NCI-H1930 (cell line): ENCODE measurements at places on chromosomes 3 and 15.

GRCh38 chr15:78050441-78050809 lies 27.1 kb downstream of the TBC1D2B start:
- no peak for DNase-seq

DNA sequence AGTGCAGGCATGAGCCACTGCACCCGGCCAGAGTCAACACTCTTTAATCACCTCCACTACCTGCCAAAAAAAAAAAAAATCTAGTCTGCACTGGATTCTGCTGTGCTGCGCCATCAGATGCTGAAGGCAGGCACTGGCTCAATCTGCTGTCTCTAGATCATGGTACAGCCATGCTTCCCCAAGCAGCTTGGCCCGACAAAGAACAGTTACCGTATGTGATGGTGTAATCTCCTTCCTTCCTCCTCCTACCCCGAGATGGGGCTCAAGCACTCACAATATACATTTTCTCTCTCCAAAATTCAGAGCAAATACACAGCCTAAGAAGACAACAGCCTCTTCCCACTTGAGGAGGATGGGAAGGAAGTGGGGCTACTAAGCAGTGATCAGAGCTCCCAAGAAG lies 45.1 kb downstream of the DAPK2 start:
- DNase-seq: no peak

GRCh38 chr3:24472358-24472757 lies 22.3 kb downstream of the THRB start:
- no peak for DNase-seq

- no peak for DNase-seq
These were observed 223.4 kb upstream of the CGNL1 start for GRCh38 chr15:57152666-57153539.
